Activated CD4-positive, CD25-positive, alpha-beta regulatory T cell (primary cell): ENCODE measurements at places on chromosomes 16 and 17.

- DNase-seq = no peak
Observed at GRCh38 chr16:79434092-79434491, 166.4 kb downstream of the MAF start.

- DNase-seq = no peak
Observed at GRCh38 chr17:732902-733720, 715 bp downstream of the TLCD3A start.

DNA sequence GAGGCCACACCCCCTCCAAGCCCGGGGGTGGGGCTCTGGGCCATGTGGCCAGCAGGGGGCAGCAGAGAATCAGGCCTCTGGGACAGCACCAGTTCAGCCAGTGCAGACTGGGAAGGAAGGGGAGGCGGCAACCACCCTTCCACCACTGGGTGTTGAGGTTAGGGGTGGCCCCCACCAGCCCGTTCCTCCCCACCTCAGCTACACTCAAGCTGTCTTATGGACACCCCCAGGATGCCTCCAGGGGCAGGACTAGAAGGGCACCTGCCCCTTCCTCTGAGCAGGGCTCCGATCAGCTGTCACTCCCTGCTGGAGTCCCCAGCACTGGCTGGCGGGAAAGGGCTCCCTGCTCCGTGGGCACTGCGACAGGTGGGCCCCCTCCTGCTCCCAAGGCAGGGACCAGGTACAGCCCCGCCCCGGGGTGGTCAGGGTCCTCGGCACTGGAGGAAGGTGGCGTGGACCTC, 21.8 kb downstream of the KATNB1 start:
- peak; percentile 74 for DNase-seq

DNA sequence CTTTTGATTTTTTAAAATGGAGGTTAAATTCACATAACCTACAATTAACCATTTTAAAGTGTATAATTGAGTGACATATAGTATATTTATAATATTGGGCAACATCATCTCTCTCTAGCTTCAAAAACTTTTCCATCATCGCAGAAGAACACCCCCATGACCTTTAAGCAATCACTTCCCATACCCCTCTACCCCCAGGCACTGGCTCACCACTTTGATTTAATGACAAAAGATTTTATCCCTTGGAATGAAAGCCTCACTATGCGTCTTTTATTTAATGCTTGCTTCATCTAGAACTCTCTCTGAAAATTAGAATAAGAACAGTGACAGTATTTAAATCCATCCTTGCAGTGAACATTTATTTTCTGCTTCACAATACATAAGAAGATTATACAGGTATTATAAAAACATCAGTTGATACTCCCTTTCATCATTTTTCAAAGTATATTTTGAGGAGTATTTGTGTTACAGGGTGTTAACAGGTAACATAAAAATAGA, 3.2 kb upstream of the KRTAP1-3 start:
- DNase-seq = no peak

DNA sequence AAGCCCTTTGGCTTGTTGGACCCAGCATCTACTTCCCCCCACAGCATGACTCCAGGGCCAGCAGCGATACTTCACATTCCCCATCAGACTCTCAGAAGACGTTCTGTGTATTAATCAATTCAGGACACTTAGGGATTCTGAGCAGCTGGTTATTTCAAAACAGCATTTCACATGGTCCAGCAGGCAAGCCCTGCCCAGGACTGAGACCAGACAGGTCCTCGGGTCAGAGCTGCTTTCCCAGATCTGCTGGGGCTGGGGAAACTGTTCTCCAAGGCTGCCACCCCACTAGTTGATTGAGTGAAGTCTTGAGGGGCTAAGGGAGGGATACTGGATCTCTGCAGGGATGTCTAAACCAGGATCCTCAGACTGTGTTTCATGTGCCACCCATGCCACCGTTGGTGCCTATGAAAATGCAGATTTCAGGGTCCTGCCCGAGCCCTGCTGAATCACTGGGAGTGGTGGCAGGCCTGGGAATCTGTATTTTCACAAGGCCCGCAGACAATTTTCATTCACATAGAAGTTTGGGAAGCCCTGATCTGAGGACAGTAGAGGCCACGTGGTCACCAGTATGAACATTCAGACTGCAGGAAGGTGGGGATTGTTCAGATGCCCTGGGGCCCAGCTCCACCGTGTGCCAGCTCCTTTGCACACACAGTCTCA, 40.6 kb upstream of the CDH5 start:
- no peak for DNase-seq
